ELF-1 (cell line): ENCODE measurements at places on chromosomes 2 and 18.
A peak's percentile ranks its signal among the peaks of the same experiment; 100 is the strongest.

GRCh38 chr2:151664520-151664919 lies 69.8 kb downstream of the NEB start:
- DNase-seq: no peak

DNA sequence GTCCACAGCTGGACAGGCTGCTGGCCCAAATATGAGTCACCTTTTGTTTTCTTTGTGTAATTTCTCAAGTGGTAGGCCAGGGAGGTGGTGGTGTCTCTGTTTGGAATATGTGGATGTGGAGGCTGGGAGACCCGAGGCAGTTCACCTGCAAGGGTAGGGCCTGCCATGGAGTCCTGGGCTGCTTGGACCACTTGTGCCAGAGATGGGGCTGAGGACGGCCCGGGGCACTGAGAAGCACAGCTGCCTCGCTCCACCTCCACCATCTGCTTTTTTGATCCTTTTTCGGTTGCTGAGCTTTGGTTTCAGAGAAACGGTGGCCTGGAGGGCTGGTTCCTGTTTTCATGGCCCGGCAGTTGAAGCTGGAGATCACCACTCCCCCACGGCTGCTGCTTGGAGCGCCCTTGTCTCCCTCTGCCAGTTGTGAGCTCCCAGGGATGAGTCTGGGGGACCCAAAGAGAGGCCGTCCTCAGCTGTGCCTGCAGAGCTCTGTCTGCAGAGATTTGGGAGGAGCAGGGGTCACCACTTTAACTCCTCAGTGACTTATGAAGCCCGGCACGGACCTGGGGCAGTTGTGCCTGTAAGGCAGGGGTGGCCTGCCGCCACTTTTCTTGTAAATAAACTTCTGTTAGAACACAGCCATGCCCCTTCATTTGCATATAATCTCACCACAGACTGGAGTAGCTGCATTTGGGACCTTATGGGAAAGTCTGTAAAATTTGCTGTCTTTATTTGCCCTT lies 67.6 kb upstream of the MCFD2 start:
- peak; percentile 68 for DNase-seq

DNA sequence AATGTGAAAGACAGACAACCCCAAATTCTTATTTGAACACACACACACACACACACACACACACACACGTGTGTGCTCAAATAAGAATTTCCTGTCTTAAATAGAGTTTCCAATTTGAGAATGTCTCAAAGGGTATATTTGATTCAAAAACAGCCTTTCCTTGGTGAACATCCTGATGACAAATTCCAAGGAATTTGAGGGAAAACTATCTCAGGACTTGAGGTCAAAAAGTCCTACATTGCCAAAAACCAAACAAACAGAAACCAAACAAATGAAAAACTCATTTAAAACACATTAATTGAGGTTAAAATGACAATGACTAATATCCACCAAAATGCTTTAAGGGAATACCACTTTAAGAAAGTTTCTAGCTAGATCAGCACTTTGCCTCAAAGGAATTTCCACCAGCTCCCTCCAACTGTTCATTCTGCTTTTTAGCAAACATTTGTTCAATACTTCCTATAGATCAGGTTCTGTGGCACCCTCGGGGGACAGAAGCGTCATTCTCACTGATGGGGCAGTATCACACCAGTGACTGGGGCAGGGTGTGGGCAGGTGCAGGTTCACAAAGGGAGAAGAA lies 232.1 kb upstream of the TRIB2 start:
- DNase-seq: no peak

DNA sequence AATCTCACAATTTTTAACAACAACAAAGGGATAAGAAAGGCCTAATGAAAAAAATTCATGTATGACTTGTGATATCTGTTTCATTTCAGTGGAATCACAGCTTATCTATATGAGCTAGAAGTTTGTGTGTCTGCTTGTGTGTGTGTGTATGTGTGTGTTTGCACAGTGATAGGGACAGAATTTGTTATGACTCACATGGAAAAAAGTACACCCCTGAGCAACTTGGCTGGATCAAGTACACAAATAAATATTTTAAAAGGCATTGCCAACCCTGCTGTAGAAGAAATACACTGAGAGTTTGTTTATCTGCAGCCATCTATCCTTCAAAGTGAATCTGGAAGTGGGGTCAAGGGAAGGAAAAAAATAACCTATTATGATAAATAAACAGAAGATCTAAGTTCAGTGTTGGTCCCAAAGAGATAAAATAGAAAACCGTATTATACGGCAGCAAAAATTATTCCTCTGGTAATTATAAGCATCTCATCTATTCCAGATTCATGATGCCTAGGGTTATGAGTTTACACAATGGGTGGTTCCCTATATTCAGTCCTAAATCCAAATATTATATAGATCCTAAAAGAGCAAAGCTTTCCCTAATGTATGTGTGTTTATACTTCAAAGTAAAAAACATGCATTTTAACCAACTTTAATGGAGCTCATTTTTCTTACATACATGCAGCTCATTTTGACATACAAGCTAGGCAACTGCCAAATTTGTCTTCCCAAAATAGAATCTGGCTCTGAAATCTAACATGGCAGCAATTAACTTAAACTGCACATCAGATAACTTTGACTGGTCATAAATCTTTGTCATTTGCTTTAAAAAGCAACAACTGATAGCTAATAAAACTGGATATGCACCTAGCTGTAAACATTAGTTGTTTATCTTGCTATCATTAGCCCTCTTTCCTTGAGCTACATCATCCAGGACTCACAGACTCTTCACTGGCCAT lies 420.6 kb downstream of the IRS1 start:
- DNase-seq: no peak

- DNase-seq: no peak
These were observed 164.0 kb upstream of the SIX3 start for GRCh38 chr2:44777537-44777936.

DNA sequence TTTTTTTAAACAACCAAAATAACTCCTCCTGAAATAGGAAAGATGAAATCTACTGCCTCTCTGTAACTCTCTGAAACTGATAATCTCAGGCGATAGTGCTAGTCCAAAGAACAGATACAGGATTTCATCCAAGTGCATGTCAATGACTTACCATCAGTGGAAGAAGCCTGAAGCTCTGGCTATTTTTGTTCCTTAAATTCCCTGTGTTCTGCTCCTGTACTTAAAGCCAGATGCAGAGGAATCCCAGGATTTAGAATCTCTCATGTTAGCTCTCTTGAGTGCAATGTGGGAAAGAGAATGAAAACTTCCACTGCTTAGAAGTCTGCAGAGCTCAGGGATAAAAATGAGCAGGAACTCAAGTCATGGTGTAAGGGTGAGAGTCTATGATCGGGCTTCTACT lies 291.9 kb downstream of the TCF4 start:
- no peak for DNase-seq

DNA sequence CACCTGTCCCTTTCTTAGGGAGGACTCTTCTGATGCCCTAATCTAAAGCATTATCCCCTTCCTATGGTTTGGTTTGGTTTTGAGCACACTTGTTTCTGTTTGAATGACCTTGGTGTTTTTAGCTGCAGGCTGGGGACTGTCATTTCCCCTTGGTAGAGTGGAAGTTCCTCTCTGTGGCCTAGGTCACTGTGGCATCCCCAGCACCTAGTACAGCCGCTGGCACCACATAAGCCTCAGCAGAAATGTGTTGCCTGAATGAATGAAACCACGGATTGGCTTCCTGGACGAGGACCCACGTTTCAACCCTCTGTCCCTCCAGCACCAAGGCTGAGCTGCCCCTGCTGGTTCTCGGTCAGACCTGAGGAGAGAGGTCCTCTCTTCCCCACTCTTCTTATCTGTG lies 159.9 kb downstream of the CTIF start:
- no peak for DNase-seq

- no peak for DNase-seq
These were observed 180.9 kb downstream of the PDE1A start for GRCh38 chr2:182245963-182246362.

DNA sequence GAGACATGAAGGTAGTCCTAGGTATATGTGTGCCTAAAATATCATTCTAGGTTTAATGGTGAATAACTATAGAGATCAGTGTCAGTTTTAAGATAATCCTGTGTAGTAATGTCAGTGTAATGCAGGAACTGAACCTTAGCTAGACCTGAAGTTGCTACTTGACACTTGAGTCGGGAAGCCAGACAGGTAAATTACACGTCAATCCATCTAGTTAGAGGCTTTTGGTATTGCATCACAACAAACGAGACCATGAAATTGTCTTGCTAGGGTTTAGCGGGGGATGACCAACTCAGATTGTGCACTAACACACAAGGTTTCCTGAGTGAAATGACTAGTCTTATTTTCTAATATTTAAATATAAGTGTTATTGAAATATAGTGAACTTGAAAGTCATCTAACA lies 2.0 kb downstream of the YPEL5 start:
- DNase-seq: peak; percentile 19

DNA sequence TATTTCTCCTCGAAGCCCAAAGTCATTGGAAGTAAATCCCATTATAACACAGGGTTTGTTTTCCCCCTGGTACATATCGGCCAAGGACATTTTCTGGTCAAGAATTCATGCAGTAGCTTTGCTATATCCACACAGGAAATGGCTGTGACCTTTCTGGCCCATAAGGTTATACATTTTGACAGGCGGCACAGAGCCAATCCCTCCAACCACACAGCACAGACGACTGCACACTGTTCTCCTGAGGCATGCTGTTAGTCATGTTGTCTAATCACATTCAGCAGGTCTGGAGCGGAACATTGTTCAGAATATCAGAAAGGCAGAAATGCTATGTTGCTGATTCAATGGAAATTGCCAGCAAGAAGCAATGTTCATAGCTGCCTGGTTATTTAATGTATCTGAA lies 742.3 kb upstream of the SLC8A1 start:
- DNase-seq: no peak

- DNase-seq: peak; percentile 72
These were observed 28.0 kb upstream of the SMIM21 start for GRCh38 chr18:75455249-75456198.

GRCh38 chr2:165408186-165408585 lies 61.3 kb upstream of the CSRNP3 start:
- no peak for DNase-seq

- DNase-seq: no peak
These were observed 39.7 kb downstream of the HS6ST1 start for GRCh38 chr2:128279009-128279408.

DNA sequence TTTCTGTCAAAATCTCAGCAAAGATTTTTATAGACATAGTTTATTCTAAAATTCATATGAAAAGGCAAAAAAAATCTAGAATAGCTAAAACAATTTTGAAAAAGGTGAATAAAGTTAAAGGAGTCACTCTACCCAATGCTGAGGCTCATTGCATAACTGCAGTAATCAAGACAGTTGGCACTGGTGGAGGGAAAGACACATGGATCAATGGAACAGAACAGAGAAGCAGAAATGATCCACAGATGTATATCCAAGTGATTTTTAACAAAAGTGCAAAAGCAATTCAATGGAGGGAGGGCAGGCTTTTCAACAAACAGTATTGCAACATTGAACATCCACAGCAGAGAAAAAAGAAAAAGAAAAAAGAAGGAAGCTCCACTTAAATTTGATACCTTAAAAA lies 162.8 kb downstream of the RBM43 start:
- no peak for DNase-seq

DNA sequence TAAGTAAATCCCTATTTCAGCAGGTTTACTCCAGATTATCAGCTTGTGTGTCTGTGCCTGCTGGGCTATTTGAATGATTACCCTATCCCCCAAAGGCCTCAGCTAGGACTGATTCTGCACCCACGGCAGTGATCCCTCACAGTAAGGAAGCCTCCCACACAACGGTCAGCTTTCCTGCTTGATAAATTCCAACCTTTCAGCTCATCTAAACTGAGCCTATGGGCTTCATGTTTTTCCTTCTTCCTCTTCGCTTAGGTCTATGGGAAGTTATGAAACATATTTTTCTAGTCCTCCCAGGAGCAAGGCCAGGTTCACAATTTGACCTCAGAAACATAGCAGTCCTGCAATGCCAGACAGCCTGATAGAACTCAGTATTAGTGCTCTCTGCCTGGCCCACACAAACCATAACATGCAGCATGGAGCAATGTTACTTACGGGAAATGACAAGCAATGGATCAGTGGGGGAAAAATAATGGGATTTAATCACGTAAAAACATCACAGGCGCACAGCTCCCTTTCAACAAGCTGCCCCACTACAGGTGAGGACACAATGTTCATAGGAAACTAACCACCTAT lies 170.9 kb downstream of the ZNF521 start:
- no peak for DNase-seq

- no peak for DNase-seq
These were observed 45.0 kb downstream of the ALK start for GRCh38 chr2:29876374-29876773.

DNA sequence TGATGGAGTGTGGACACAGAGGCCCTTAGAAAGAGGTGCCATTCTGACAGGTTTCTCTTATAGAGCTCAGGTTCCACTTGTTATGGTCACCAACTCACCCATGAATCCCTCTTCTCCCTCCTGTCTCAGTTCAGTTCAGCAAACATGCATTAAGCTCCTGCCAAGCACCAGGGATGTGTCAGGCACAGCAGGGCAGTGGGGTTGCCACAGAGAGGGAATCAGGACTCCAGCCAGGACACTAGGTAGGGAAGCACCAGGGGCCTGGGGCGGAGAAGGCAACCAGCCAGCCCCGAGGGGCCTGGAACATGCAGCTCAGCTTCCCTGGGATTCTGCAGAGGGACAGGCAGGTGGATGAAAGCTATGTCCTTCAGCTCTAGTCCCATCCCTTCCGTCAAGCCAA lies 44.6 kb downstream of the TOGARAM2 start:
- DNase-seq: no peak

GRCh38 chr2:42342061-42342794 lies 18.8 kb downstream of the COX7A2L start:
- DNase-seq: peak; percentile 89

GRCh38 chr2:67945940-67946339 lies 116.9 kb downstream of the C1D start:
- DNase-seq: no peak

DNA sequence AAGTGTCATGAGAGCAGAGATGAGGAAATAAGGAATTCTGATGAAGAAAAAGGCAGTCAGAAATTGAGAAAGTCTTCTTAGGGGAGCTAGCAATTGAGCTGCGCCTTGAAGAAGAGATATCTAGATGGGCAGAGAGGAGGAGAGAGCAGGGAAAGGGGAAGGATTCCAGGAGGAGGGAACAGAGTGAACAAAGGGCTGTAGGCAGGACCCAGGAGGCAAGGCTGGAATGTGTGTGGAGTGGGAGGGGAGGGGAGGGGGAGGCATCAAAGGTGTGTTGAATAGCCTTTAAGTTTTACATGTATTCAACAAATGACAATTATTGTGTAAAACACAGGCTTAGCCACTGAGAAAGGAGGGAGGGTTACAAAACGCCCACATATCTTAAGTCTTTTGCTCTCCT lies 164.5 kb downstream of the TDRD15 start:
- peak; percentile 71 for DNase-seq

- no peak for DNase-seq
These were observed 113.8 kb upstream of the NRXN1 start for GRCh38 chr2:51145761-51146160.

DNA sequence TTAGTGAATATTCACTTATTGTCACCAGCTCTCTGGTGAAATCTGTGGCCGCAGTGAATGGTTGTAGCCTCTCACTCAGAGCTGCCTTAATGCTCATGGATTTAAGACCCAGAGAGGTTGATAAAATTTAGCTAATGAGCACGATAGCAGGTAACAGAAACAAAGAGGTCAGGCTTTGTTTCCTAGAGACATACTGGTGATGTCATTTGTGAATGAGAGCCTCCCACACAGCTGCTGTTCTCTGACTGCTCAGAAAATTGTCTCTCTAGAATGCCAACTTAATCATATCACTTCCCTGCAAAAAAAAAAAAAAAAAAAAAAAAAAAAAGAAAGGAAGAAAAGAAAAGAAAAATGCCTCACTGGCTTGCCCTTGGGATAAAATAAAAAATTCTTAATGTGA lies 411.7 kb upstream of the MYT1L start:
- no peak for DNase-seq

- peak; percentile 37 for DNase-seq
These were observed 67.5 kb upstream of the MBOAT2 start for GRCh38 chr2:9071032-9071431.
